ENCODE measurements at places on chromosomes 4 and X.
A peak's percentile ranks its signal among the peaks of the same experiment; 100 is the strongest.

DNA sequence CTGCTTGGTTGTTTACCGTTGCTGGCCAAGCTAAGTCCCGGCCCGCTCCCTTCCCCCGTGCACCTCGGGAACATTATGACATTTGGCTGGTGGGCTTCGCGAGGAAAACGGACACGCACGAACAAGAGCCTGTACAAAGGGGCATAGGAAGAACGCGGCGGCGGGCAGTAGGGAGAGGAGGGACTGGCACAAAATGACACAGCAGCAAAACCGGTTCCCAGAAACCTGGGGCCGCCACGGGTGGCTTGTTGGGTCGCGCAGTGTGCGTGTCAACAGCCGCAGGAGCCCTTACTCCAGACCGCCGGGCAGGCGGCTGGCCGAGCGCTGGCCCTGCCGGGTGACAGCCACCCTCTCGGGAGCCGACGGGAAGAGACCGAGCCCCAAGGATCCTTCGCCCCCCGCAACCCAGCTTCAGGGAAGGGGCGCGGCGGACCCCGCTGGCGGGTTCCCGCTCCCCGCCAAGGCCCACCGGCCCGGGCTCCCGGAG, 1.6 kb upstream of the LIN54 start:
- DNase-seq: no peak

DNA sequence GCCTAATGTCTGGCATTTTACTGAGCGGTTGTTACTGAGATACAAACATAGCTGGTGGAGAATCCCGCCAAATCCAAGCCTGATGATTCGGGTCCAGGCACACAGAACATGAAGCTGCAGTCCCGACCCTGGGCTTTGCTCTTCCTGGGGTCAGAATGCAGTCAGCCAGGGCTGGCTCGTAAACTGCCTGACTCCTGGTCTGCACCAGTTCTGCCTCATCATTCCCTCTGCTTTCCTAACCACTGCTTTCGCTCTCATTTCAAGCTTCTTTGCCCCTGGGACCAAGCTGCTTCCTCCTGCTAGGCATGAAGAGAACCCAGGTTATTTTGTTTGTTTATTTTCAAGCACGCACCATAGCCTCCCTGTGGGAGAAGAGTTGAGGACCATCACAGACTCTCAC, 39.3 kb downstream of the GATB start:
- DNase-seq: no peak

DNA sequence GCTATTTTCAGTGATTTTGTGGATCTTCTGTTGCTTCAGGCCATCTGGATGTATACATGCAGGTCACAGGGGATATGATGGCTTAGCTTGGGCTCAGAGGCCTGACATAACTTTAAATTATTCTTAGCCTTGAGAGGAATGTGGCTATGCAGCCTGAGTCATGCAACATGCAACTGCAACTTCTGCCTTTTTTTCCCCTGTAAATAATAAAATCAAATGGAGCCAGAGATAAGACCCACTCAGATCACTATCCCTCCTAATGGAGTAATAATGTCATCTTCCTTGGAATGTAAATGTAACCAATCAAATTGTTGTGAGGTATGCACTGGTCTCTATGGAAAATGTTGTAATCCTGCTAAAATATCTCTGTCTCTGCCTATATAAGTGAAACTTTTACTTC, 54.9 kb downstream of the MAGEB17 start:
- DNase-seq: peak; percentile 16

- DNase-seq: no peak
These were observed 1.9 kb downstream of the RNF4 start for GRCh38 chr4:2470791-2471190.

DNA sequence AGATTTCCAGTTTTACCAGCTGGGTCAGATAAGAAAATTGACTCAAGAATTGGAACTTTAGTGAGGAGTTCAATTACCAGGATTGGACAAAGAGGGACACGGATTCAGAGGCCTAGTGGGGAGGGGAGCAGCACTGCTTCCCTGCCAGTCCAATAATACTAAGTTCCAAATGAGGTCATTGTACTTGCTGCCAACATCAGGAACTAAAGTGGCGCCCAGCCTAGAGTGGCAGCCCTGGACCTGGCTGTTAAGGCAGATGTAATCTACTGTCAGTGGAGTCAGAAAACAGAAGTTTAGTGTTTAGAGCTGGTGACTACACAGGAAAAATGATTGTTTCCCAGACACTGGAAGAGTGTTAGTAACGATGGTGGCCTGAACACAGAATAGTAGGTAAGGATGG, 42.7 kb upstream of the RAPGEF2 start:
- no peak for DNase-seq

GRCh38 chrX:10507181-10507580, 113.2 kb downstream of the MID1 start:
- peak; percentile 59 for DNase-seq

Data from astrocyte of the spinal cord (primary cell).